ENCODE measurements at places on chromosomes 3 and 15.

DNA sequence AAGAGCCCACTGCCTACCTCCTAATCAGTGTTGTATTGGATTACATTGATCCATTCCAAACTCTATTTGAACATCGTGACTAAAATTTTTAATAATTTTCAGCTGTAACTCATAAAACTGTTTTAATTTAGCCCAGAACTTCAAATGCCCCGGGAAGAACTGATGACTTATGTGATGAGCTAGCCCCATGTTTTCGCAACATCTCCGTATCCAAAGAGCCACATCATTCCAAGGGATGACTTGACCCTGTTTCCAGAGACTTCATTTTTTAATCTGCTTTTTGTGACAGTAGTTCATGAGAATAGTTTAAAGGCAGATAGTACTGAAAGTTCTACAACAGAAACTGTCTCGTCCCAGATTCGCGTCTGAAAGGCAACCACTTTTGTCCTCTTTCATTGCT is 97.4 kb downstream of the STAC start:
- DNase-seq = no peak

DNA sequence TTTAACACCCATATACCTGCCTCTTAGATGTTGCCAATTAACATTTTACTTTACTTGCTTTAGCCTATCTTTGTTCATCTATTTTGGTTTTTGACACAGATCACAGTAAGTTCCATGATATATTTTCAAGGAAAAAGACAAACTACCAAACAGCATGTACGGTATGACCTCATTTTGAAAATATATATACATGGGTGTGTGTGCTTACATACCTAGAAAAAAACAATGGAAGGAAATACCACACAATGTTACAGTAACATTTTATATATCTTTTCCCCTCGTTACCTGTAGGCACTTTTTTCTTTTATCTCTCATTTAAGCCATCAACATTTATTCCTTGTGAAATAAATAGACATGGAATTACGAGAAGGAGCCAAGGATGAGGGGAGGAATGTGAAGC is 170.0 kb downstream of the FOXP1 start:
- no peak for DNase-seq

DNA sequence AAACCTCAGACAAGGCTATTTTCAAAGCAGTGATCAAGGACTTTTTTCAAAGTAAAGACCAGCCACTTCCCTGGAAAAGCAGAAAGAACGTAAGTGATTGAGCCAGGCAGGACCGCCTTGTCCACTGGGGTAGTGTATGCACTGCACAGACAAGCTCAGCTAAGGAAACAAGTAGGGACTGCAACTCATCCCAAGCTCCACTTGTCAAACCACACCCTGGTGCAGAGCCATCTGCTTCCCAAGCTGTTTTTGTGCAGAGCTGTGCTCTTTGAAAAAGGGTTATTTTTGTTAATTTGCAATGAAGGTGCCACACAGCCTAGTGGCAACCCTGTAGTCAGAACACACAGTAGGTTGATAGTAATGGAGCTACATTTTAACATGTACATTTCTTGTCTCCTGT is 193.3 kb downstream of the ADAMTS9 start:
- no peak for DNase-seq

- DNase-seq = no peak
Measured at GRCh38 chr15:63195569-63196015, 6.2 kb downstream of the RAB8B start.

DNA sequence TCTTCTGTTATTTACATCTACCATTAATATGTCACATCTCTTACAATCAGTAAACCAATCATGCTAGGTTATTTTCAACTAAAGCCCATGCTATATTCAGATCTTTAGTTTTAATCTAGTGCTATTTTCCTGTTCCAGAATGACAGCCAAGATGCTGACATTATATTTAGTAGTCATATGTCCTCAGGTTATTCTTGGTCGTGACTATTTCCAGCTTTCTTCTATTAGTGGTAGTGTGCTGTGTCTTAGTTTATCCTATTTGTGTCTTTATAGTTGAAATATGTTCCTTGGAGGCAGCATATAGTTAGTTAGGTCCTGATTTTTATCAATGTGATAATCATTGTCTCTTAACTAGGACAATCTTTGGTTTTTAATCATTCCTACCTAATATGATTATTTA is 566.5 kb downstream of the CADM2 start:
- no peak for DNase-seq

DNA sequence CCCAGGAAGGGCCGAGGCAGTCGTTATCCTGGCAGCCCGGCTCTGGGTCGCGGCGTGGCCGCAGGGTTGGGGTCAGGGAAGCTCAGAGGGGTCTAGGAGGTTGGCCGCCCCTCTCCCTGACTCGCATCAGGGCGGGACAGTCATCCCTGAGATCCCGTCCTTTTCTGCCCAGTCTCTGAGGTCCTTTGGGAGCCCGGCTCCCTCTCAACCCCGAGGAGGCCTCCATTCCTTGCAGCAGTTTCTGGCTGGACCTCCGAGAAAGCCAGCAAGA is 495 bp downstream of the HYAL2 start:
- DNase-seq = no peak

DNA sequence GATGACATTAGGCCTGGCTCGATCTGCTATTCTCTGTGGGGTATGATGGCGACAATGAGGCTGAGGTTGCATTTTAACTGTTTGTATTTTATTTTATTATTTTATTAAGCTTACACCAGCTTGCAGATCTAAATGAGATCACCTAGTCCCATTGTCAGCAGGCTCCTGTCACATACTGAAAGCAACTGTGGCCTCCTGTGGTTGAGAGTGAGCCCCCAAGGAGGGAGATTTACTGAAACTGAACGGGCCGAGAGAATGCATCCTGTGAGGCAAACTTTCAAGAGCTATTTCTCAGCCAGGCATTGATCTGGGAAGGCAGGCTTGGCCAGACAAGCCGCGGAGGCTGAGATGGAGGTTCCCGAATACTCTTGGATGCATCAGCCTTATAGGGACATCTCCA is 210.4 kb upstream of the ARRDC4 start:
- no peak for DNase-seq

- DNase-seq = no peak
Measured at GRCh38 chr15:50933341-50933740, 24.9 kb downstream of the AP4E1 start.

- no peak for DNase-seq
Measured at GRCh38 chr3:26106228-26106627, 316.3 kb downstream of the OXSM start.

DNA sequence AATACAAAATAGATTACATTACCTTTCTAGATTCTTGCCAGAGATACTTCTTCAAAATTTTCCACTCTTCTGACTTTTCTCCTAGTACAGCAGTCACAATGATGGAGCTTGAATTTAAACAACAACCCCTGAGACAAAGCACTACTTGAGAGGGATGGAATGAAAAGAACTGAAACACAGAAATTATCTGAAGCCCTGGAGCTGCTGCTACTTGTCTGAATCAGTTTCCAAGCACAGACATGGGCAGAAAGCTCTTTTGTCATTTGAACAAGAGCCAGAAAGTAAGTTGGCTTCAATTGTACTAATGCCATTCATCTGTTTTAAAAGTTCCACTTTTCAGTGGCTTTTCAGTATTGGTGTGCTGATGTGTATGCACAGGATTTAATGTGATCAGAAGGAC is 718.5 kb upstream of the ARPP21 start:
- no peak for DNase-seq

DNA sequence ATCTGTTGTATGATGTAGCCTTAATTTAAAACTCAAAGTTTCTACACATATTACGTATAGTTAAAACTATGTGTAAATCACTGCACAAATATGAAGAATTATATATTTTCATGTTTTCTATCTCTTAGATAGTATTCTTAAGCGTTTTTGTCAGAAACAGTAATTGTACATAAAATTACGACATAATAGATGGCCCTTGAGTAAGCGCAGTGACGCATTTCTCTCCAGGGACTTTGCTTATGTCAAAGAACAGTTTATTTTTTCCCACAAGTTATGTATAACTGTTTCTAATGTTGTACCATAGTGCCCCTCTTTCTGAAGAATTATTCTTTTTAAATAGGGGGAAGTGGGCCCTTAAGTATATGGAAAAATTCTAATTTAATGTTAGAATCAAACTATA is 934.0 kb downstream of the VGLL3 start:
- DNase-seq = no peak

DNA sequence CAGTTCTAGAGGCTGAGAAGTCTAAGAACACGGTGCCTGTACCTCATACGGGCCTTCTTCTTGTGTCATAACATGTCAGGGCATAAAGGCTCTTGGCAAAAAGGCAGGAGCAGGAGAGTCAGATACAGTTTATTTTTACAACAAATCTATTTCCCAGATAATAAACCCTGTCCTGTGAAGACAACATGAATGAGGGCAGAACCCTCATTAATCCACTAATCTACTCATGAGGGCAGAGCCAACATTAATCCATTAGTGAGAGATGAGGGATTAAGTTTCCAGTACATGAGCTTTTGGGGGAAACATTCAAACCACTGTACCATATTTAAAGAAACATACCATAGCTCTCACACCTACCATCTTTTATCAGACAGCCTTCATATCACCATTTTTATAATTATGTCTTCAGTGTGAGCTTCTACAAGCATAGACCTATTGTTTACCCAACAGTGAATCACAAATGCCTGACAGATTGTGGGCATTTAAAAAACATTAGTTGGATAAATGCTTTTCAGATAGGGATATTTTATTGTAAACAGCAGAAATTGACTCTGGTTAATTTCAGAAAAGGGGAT is 645.8 kb downstream of the GRM7 start:
- DNase-seq = no peak

GRCh38 chr15:101031213-101031612 is 112.1 kb downstream of the LRRK1 start:
- DNase-seq = no peak

GRCh38 chr15:74789171-74789631 is 7.3 kb downstream of the CSK start:
- DNase-seq = no peak

- DNase-seq = peak; percentile 48
Measured at GRCh38 chr15:89129123-89129815, 41.0 kb downstream of the ABHD2 start.

DNA sequence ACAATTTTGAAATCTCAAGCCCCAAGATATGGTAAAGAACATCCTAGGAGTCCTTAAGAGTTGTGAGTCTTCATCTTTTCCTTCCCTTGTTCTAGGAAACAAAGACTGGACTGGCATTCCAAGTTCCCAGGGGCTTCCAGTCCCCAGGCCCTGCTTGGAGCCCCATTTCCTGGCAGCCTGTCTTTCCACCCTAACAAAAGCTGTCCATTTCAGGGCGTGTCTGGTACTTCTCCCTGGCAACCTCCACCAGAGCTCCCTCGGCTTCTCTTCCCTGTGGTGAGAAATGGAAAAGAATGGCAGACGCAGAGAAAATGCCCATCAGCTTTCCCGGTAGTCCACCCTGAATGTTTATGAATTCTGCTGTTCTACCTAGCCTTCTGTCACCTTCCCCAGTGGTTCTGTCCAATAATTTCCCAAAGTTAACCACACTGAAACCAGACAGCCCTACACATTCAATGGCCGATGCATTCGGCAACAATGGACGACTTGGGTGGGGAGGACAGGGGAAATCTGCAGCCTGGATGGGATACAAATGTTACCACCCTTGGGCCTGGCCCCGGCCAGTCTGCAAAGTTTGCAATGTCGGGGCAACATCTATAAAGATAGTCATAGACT is 6.8 kb downstream of the RAB6B start:
- no peak for DNase-seq

DNA sequence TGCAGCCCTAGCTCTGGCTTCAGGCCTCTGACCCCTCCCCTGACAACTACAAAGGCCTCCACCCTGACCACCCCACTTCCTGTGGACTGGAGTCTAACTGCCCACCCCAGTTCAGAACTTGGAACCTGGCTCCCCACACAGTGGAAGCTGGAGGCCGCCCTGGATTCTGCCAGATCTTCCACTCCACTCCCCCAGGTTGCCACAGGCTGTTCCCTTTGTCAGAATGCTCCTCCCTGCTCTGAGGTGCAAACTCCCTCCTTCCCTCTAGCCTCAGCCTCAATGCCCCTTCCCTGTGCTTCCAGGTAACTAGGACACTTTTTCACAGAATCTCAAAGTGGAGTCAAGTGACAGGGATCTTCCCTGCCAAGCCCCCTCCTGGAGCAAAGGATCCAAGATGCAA is 62.8 kb upstream of the TMEM115 start:
- no peak for DNase-seq

- peak; percentile 52 for DNase-seq
Measured at GRCh38 chr3:195895078-195895860, 13.1 kb downstream of the TNK2 start.

DNA sequence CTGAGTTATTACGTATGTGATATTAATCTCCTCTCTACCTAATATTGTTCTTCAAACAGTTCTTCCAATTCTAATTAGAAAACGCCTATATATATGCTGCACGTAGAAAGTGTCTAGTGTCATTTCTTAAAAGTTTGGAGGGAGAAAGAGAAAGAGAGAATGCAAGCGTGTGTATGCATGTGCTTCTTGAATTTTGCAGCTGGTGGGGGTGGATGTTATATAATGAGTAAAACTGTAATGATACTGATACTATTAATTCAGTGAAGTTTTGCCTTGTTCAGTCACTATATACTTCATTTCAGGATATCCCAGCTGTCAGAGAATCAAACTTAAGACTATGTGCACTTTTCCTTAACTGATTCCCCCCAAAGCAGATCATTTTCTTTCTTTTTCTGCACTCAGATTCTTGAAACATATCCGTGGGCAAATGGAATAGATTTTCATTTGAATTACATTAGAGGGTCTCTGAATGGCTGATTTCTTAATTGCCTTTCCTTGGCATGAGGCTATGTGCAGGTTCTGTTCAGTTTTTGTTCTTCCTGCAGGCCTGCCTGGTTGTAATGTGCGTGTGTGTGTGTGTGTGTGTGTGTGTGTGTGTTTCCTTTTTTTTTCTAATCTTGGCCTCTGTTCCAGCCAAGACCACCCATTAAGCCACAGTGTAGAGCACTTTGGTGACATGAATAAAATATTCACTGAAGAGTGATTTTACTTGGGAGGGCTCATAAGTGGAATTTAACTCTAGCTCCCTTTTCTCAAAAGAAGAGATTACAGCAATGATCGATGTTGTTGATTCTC is 617.5 kb downstream of the RBMS3 start:
- DNase-seq = no peak

DNA sequence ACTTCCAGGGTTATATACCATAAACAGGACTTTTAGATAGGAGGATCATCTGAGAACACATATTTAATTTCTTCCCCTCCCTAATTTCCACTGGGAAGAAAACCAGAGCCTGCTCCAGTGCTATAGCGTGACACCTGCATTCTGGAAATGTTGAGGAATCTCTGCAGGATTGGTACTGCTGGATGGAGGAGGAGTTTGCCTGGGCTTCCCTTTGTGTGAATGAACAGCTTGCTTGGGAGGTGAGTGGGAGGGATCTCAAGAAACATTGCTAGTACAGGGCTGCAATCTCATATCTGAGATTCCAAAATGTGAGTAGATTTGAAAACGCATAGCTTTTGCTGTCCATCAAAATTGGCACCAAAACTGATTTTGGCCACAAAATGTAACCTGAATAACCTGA is 295.9 kb upstream of the RGMA start:
- DNase-seq = no peak

- DNase-seq = no peak
Measured at GRCh38 chr3:176120507-176120906, 1076.8 kb downstream of the TBL1XR1 start.
